Spinal cord (tissue), 10 donors: ENCODE measurements at places on chromosomes 4 and X. TPM values are rescaled to one million over a fixed set of nuclear protein-coding genes. Genes with fewer than 3 reads are reported as not detected.

MXD4 gene
- total RNA-seq = 22.4 TPM

NDNF gene
- total RNA-seq = 60.1 TPM

VEGFC gene
- total RNA-seq = 3.6 TPM

SLC2A9 gene
- total RNA-seq = 4.4 TPM

ALG13 gene
- total RNA-seq = 69.4 TPM

HSFX4 gene
- total RNA-seq = not detected

PNCK gene
- 24.2 TPM for total RNA-seq

UCHL1 gene
- 411 TPM for total RNA-seq

PRIMPOL gene
- 28.1 TPM for total RNA-seq

SRPX gene
- 40.6 TPM for total RNA-seq

HAUS3 gene
- total RNA-seq = 22.6 TPM

DUX4 gene
- total RNA-seq = not detected

P2RY4 gene
- total RNA-seq = 0.30 TPM

PHOX2B gene
- total RNA-seq = 0.10 TPM
